ENCODE measurements at places on chromosomes 1 and 21.

DNA sequence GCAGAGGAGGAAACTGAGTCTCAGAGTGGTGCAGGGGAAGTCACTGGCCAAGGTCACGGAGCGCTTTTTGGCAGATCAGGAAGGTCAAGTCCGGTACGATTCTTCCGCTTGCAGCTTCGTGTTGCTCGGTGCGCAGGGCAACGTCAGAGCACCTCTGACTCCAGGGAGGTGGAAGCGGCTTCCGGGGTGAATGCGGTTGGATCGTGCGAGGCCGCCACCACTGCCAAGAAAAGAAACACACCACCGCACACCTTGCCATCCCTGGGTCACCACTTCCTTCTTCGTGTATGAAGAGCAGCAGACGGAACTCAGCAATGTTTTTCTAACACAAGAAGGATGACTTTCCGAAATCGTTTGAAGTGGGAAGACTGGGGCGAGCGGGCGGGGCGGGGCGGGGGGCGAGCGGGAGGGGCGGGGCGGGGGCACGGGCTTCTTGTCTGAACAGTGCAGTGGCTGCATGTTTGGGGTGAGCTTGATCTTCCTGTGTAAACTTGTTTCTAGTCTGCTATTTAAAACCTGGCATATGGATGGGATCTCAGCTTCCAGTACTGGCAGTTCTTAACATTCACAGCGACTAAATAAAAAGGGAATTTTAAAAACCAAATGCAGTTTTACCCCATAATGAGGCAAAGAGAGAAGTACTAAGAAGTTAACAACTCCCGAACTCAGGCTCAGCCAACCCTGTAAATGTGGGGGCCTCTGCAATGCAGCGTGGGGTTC is 300.0 kb downstream of the RRAGC start:
- peak; percentile 71 for DNase-seq

GRCh38 chr21:20789729-20790500 is 208.3 kb upstream of the NCAM2 start:
- no peak for DNase-seq

DNA sequence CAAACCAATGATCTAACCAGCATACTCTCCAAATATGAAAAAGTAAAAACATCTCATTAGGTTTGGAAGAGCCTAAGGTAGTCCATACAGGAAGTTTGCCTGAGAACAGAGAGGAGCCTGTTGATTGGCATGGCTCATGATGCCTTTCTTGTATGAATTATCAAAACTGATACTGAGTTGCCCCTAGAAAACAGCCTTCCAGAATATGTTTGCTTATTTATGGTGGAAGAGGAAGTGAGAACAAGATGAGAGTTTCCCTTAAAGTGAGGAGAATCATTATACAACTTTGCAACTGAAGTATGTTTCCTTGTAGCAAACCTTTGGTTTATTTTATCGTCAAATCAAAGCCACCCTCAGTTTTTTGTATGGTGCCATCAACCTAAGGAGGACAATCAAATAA is 23.8 kb upstream of the KIAA1614 start:
- DNase-seq = no peak

- DNase-seq = no peak
These were observed 6.3 kb upstream of the PHTF1 start for GRCh38 chr1:113765306-113766230.

DNA sequence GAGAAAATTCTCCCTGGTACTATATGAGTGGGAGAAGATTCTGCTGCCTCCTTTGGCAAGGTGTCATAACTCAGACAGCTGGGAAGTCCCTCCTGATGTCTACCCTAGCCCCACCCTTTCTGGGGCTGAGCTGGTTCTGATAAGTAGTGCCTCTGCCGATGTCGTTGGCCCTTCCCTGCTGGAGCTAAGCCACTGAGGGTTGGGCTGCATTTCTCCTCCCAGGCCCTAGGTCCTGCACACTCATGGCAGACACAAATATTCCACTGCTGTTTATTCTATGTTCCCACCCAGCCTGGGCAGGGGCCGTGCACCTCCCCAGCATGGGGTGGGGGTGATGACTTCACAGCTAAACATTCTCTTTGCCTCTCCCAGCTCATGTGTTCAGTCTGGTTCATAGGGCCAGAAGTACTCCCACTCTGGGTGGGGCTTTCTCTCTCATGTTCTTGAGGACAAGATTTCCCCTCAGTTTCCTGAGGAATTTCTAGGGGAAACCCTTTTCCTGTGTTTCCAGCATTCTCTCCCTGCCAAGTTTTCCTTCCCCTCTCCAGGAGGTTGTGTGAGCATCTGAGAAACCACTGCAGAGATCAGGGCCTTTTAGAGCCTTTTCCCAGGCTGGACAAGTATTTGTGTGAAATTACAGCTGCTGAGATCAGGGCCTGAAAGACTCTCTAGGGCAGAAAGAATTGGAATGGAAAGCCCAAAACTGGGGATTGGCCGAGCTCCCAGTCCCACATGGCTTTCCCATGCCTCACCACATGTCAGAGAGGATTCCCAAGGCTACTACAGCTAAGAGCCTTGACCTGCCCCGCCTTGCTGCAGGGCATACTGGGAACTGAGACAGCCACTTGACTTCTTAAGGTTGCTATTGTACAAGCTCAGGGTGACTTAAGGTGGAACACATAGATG is 66.2 kb downstream of the ATP2B4 start:
- no peak for DNase-seq

DNA sequence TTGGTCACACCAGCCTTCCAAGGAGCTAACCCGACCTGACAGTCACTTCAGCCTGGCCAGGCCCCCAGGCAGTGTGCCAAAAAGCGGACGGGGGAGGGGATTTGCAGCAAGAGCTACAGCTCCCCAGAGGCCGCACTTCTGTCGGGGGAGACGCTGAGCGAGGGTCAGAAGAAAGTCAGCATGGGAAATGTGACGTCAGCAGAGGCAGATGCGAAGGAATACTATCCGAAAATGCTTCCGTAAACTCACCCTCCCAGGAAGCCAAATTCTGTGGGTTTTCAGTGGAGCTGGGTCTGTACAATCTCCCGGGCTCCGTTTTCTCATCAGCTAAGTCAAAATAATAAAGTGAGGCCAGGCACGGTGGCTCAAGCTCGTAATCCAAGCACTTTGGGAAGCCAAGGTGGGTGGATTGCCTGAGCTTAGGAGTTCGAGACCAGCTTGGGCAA is 28.5 kb upstream of the ECE1 start:
- DNase-seq = no peak

DNA sequence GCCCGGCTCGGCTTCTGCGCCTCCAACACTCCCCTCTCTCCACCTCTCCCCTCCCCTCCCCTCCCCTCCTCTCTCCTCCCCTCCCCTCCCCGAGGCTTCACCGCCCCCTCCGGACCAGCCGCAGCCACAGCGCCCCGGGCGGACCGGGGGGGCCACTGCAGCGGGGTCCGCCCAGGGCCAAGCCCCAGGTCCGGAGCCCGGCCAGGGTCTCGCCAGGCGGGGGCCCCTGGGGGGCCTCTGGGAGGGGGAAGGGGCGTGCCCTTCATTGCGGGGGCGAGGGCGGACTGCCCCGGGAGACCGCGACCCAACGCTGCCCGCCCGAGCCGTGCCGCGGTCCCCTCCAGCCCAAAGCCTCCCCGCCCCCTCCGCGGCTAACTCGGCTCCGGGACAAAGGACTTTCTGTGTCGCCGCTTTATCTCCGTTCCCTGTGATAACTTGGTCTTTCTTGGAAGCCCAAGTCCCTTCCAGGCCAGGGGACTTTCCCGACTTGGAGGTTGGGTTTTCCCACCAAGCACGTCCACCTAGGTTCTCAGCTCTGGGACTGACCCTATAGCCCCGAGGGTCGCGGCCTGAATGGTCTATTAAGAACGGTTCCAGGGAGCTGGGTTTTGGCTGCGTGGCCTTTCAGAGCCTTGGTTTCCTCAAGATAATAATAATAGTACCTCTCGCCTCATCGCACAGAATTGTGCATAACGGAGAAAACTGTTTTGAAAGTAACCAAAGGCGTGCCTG is at the start of gene UBQLN4:
TSS of gene UBQLN4 (minus strand) at position 31 of the 732 bp plus-strand sequence. CDS start 97 bp downstream, outside the sequence.
- peak; percentile 82 for DNase-seq

GRCh38 chr1:10185759-10186158 is 24.6 kb upstream of the KIF1B start:
- no peak for DNase-seq

DNA sequence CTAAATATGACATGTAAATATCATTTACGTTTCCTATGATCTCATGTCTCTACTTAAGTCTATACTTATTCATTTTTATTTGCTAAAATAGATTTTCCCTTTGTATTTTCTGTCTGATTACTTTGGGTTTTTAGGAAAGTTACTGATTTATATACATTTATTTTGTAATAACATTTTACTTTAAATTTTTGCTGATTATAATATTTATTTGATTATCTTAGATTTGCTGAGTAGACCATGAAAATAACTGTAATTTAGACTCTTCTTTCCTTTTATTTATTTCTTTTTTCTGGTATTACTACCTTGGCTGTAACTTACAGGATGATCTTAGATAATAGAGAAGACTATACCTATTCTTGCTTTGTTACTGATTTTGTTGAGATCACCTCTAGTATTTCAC is 159.9 kb upstream of the POGK start:
- DNase-seq = no peak

DNA sequence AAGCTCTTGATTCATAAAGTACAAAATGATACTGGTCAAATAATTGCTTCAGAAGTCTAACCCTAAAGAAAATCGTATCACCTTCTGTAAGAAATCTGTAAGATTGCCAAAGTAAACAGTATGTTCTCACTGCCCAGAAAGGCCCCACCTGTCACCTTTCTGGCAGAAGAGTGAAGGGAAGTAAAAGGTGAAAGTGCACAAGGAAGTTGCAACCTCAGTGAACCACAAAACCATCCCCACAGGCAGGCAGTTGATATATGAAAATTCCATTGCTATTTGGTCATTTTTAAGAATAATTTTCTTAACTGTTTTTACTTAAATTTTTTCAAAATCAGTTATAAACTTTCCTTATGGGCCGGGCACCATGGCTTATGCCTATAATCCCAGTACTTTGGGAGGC is 48.5 kb upstream of the FBXO28 start:
- no peak for DNase-seq

DNA sequence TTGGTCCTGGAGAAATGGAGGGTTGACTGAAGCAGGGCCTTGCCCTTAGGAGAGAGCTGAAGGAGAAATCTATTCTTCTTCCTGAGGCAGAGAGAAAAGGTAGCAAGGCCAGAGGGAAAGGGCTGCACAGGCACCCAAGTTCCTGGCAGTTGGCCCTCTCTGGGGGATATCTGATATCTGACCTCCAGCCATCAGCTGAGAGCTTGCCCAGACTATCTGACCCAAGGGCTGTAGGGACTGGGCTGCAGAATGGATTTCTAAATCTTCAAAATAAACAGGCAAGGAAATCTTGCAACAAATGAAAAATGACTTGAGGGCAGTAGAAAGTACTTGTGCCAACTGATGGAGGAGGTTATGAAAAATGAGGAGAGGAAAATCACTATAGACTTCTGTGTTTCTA is 498 bp upstream of the CLCA2 start:
- no peak for DNase-seq

- DNase-seq = no peak
These were observed 723.7 kb downstream of the RWDD3 start for GRCh38 chr1:95957748-95958147.

DNA sequence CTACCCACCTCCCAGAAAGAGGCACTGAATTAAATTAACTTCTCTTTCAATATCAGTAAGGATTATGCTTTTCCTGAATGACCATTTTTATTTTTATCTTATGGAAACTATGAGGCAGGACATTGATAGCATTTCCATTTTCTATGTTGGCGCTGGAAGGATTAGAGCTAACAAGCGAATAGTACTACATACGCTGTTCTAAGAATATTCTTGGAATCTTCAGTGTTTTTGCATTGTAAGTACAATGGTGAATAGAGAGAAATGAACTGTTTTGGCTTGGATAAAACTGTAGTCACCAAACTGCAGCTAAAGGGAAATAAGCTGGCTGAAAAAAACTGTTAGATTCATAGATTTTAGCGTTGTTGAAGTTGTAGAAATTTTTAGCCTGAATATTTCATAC is 779.0 kb upstream of the ADGRL4 start:
- DNase-seq = no peak

DNA sequence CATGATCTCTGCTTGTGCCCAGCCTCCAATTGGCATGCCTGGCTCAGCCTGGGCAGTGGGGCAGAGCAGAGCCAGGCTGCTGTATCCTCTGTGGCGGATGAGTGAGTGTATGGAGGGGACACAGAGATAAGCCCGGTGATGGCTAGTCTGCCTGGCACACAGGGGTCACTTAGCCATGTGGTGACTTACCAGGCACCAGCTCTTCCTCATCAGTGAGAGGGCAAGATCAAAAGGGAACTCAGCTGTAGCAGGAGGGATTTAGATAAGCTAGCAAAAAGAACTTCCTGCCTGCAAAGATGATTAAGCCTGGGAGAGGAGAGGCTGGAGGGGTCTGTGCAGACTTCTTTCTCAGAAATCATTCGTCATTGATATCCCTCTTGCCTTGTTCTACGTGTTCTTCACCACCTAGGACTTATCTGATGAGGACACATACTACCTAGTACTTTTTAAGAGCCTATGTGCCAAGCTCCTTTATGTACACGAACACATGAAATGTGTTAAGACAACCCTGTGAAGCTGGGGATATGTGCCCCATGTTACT is 7.9 kb downstream of the KIF21B start:
- no peak for DNase-seq

DNA sequence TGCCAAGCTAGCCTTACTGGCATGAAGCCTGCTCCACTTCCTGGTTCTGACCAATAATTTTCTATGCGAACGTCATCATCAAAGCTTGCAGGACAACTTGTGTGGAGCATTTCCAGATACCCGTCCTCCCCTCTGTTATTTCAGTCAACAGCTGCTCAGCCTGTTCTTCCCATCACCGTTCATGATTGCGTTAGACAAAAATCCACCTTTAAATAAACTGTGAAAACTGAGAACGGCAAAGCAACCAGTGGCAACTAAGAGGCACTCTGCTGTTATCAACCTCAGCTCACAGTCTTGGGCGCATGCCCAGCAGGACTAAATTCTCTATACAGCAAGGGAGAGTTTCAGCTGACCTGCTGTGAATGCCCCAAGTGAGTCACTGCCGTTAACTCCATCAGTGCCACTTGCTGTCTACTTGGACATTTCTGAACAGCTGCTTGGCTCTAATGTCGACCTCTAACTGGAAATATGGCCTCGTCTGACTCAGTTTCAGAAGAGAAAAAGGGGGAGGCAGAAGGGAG is 207.4 kb upstream of the RUNX1 start:
- no peak for DNase-seq

- no peak for DNase-seq
These were observed 151.6 kb upstream of the IVNS1ABP start for GRCh38 chr1:185468626-185469025.

GRCh38 chr1:66207484-66207883 is 326.5 kb upstream of the SGIP1 start:
- DNase-seq = no peak

- DNase-seq = no peak
These were observed 14.8 kb downstream of the MMEL1 start for GRCh38 chr1:2617971-2618470.

- DNase-seq = no peak
These were observed 479.9 kb upstream of the ZP4 start for GRCh38 chr1:238370599-238370998.

DNA sequence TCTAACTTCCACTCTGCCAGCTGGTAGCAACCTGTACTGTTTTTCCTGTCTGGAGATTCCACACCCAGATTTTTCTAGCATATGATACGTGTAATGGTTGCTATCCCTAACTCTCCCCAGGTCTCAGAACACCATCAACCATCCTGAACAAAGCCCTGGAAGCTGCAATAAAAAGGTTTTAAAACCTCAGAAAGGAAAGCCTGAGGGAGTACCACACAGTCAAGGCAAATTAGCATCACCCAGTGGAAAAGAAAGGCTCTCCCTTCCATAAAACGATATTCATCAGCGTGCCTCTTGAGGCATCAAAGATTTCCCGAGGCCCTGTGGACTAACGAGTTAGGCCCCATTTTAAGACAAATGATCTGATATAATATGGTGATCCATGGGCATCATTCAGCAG is 421.0 kb downstream of the ADGRL2 start:
- DNase-seq = no peak

GRCh38 chr1:201215531-201216357 is 25.1 kb downstream of the IGFN1 start:
- DNase-seq = no peak
